ENCODE measurements at places on chromosomes 6 and 20.

DNA sequence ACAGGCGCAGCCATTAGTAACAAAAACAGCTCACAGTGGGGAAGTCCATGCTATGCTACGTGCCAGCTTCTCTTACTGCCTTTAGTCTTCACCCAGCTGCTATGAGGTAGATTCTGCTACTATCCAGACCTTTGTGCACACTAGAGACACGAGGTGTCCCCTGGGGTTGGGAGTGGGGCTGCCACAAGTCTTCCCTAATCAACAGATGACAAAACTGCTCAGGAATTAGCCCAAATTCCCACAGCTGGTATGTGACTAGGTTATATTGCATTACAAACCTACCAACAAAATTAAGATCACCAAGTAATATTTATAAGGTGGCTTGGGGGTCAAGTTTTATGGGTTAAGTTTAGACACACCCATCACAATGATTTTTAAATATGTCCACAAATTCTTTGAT is 63.3 kb downstream of the PSMB1 start:
- no peak for DNase-seq

GRCh38 chr6:36195471-36196112 is 952 bp upstream of the BRPF3 start:
- no peak for DNase-seq

DNA sequence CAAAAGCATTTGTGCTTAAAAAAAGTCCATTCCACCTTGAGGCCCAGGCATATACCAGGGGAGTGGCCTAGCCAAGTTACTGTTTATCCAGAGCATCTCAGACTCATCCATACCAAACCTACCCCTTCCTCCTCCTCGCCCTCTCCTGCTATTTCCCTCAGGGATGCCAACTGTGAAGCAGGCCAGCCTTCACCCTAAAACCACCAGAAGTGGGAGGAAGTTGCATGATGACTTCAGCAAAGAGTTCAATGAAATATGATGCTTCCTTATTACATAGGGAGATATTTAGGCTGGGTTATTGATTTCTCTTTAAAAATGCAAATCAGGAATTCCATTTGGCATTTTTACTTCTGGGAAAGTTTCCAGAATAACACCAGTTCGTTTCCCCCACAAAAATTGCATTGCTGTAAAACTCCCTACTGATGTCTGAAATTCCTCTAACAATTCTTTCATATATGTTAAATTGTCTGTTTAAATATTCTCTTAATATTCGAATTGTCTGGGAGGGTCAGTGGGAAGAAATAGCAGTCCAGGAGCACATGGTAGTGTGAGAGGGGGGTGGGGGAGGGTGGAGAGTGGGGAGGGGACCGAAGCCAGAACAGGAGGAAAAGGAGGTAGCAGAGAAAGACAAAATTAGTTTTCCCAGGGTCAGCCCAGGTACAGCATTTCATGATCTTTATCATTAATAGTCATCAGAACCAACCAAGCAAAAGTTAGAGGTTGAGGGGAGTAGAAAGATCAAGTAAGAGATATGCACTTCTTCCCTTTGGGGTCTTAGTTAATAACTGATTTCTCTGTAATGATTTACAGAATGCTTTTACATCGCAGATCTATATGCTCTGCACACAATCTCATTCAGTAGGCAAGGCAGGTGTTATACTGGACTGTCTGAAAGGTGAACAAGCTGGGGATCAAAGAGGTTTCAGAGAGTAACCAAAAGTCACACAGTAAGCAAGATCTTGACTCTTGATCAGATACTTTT is 1.7 kb upstream of the TCP11 start:
- no peak for DNase-seq

DNA sequence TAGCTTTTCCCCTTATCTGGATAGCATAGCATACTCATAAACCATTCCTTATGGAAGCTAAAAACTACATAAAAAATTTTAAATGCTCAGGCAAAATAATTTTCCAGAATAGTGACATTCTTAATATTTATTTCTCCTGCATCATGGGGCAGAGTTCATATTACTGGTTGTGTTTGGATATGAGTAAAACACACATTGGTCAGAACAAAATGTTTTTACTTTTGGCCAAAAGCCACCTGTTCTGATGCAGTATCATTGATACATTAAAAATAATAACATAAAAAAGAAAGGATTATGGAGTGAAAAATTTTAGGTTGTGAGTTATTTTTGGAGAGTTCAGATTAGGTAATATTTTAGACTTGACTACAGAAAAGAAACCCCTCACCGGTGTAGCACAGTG is 33.6 kb downstream of the TRAM2 start:
- DNase-seq: no peak

- DNase-seq: peak; percentile 83
Observed at GRCh38 chr6:2899596-2899995, 3.5 kb downstream of the SERPINB9 start.

DNA sequence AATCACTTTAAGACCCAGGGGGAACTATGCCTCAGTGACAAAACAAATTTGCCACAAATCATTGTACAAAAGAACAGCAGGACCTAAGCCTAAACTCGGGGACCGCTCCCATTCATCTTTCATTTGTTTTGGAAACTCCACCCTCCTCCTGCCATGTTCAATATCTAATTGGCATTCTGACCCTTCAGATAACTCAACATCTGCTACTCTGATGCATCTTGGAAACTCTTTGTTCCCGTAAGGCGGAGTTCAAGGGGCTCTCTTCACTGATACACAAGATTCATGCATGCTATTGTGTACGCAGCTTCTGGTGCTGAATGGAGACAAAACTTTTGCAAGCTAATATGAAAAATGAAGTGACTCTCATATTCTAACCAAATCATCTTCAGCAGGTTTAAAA is 187.6 kb downstream of the ZFP64 start:
- no peak for DNase-seq

DNA sequence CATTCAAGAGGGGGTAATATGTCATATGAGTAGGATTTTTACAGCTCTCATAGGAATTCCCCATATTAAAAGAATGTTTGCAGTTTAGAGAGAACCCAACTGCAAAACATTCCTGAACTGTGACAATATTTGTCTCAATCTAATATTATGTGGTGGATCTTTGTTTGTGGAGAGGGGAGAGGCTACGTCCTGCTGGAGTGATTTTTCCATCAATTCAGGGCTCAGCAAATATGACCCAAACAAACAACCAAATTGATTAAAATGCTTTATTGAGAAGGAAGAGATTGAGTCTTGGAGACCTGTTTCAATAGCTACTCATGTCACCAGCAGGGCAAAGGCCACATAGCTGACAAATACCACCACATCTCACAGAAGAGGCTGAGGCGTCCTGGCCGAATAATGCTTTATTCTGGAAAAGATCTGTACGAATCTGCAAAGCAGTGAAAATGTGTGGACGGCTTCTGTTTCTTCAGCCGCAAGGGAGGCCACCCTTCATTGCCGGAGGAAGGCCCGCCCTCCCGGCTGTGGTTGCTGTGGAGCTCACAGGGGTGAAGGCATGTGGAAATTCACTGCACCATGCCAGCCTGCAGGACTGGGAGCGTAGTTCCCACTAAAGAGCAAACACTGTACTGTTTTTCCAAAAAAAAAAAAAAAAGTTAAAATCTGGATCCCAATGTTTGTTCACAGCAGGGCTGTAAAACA is 89.7 kb upstream of the QKI start:
- no peak for DNase-seq

Measured in activated effector memory CD4-positive, alpha-beta T cell treated with anti-CD3 and anti-CD28 coated beads, Interleukin-2, amount 50 U/mL, for 16 hours (primary cell).